Epithelial cell of prostate (primary cell): ENCODE measurements at places on chromosomes 4 and X.

- no peak for DNase-seq
Measured at GRCh38 chrX:47218920-47219815, 687 bp downstream of the CDK16 start.

- DNase-seq = no peak
Measured at GRCh38 chrX:55908661-55909212, 191.2 kb downstream of the RRAGB start.

- DNase-seq = no peak
Measured at GRCh38 chrX:53279296-53280237, 1.8 kb downstream of the IQSEC2 start.

- DNase-seq = no peak
Measured at GRCh38 chr4:27005905-27006590, 145.4 kb downstream of the STIM2 start.

DNA sequence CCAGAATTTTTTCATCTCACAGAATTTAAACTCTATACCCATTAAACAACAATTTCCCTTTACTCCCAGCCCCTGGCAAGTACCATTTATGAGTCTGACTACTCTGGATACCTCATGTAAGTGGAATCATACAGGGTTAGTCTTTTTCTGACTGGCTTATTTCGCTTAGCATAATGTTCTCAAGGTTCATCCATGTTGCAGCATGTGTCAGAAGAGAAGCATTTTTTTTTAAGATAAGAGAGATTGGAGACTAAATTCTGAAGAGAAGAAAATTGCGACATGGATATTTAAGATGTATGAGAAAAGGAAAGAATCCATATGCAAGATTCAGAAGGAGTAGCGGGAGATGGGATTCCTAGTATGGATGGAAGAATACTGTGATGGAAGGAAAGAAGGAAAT lies 11.3 kb upstream of the SLC9B1 start:
- no peak for DNase-seq

DNA sequence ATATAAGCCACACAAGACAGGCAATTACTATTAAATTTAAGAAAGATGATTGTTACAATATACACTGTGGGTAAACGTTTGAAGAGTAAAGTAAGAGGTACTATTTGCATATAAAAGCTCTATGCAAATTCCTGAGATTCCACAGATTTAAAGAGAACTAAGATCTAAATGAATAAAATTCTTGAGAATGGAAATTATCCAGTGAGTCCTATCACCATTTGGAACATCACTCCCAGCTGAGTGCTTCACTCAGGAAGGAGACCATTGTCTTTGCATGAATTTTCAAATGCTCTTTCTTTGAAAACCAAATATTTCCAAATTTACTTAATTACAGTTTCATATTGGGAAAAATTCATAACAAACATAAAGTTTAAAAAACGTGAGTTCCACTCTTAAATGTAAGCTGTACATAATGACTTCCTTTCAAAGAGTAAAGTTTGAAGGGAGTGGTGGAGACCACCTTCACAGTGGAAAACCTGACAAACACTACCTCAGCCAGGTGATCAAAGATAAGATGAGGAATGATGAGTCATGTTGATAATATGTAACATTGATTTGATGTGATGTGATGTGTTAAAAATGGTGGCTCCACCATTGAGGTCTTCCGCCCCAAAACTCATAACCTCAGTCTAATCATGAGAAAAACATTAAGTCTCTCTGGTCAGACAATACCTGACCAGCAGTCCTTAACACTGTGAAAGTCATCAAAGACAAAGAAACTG lies 159.9 kb downstream of the BANK1 start:
- no peak for DNase-seq

GRCh38 chrX:131066237-131066636 lies 8.1 kb downstream of the ARHGAP36 start:
- no peak for DNase-seq

GRCh38 chr4:55087009-55087912 lies 38.1 kb downstream of the KDR start:
- no peak for DNase-seq

DNA sequence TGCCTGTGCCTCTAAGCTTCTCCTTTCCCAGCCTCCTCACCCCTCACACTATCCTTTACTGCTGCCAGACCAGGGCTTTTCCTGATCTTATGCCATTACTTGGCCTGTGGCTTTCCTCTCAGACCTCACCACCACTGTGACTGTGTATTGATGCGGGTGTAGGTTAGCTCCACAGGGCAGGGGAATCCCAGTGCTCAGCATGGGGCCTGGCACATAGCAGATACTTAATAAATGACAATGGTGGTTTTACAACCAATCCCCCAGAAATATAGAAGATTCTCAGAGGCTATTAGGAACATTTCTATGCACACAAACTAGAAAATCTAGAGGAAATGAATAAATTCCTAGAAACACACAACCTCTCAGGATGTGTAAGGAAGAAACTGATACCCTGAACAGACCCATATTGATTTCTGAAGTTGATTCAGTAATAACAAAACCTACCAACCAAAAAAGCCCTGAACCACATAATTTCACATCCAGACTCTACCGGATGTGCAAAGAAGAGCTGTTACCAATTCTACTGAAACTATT lies 129.6 kb upstream of the QRFPR start:
- no peak for DNase-seq
